ENCODE measurements at places on chromosomes 1 and 21. TPM values are rescaled to one million over a fixed set of nuclear protein-coding genes. Genes with fewer than 3 reads are reported as not detected.

The DMAP1 gene
- 24.1 TPM for total RNA-seq

The FAM163A gene
- not detected for total RNA-seq

The VHLL gene
- not detected for total RNA-seq

The TAS1R3 gene
- total RNA-seq, result 0.32 TPM

The NID1 gene
- total RNA-seq, result 261 TPM

The RPE65 gene
- total RNA-seq, result not detected

The CAMK1G gene
- not detected for total RNA-seq

The PIGR gene
- total RNA-seq, result not detected

The SPATA21 gene
- total RNA-seq, result not detected

Data from bladder microvascular endothelial cell (primary cell).